ENCODE measurements at places on chromosomes 1 and 21. TPM values are rescaled to one million over a fixed set of nuclear protein-coding genes. Genes with fewer than 3 reads are reported as not detected.

The C8A gene
- not detected for total RNA-seq

The SLC1A7 gene
- total RNA-seq, result 0.08 TPM

The OR2T33 gene
- not detected for total RNA-seq

DNA sequence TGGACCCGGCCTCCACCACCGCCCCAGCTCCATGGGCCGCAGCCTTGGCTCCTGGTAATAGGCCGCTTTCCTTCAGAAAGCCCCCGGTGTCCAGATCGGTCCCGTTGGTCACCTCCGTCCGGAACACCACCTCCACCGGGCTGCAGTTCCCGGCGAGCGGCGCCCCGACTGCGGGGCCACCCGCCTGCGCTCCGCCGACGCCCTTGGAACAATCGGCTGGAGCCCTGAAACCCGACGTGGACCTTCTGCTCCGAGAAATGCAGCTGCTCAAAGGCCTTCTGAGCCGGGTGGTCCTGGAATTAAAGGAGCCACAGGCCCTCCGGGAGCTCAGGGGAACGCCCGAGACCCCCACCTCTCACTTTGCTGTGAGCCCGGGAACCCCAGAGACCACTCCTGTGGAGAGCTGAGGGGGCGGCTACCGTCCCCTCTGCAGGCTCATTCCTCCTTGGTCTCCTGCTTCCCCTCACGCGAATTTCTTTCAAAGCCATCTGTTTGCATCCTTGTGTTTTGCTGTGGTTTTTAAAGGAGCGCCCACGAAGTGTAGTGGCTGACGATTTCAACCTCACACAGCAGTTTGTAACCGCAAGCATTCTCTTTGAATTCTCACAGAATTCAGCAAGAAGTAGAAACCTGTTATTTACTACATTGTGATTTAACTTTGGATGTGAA is 6.0 kb downstream of the FCRLB start:
- DNase-seq, result no peak

DNA sequence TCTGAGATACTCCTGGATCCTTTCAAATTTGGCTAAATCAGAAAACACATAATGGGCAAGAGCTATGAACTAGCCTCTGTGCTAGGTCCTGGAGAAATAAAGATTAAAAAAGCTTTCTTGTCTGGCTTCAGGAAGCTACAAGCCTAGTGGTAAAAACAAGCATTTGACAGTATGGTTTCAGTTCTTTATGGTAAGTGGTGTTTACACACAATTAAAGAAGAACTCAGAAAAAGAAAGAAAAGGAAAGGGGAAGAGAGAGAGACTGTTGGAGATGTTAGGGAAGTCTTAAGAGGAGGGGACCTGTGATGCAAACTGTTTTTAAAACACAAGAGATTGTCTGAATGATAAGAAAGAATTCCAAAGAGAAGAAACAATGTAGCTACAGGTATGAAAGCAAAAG is 1.8 kb downstream of the OR10J1 start:
- DNase-seq, result no peak

GRCh38 chr1:201625226-201625761 is 86.4 kb downstream of the NAV1 start:
- DNase-seq, result no peak

GRCh38 chr1:37931102-37931360 is 15.8 kb downstream of the INPP5B start:
- no peak for DNase-seq

DNA sequence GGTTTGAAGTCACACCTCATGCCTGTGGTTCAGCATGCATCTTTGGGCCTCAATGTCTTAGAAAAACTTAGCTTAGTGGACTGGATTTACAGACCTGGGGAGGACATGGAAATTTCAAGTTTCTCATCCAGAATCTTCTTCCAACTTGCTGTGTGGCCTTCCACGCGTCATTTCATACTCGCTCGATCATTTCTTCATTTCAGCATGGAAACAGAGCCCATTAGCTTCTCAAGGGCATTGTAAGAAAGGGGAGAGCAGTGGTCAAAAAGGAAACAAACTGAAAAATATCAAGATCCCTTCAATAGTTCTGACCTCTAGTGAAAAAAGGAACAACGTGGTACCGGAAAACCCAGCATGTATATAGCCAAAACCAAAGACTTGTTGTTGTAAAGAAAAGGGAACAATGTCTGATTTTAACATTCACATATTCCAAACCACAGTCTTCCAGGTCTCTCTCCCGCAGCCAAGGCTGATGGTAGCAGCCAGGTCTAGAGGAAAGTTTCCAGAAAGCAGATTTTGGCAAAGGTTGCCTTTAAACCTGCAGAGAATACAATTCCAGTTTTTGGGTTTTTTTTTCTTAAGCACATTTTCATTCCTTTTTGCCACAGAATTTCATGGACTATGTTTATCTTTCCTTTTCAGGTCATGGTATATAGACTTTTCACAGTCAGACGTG is 97.0 kb upstream of the CDC42BPA start:
- DNase-seq, result no peak
